KBM-7 (cell line): ENCODE measurements at places on chromosomes 6 and 20.

DNA sequence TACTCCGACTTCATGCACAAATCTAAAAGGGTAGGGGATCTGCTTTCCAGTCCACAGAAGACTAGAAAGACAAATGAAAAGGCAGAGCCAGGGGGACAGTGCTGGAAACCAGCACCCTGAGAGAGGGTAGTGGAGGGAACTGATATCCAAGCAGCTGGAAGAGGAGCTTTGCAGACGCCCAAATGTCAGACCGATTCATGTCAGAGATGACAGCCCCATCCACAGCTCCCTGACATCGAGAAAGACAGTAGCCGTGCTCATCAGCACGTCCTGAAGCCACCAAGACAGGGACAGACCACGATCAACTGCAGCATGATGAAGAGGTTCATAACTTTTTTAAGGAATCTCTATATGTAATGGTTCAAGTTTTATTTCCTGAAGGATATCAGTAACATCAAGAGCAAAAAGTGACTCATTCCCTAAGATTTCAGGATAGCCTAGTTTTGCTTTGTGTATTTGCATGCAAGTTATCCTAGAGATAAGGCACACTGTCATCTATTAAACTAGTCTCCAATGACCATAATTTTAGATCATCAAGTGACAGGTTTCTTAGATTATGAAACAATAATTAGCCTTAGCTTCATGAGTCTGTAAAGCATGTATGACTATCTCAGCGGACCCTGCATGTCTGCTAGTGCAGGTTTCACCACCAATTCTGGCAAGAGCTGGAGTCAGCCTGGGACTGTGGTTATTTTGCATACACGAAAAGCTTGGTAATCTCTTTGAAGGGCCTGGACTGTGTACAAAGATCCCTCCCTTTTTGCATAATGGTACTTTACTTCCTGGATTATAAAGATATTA lies 43.0 kb downstream of the PRDM1 start:
- DNase-seq: no peak

- DNase-seq: no peak
Observed at GRCh38 chr6:57078531-57079207, 11.3 kb upstream of the ZNF451 start.

DNA sequence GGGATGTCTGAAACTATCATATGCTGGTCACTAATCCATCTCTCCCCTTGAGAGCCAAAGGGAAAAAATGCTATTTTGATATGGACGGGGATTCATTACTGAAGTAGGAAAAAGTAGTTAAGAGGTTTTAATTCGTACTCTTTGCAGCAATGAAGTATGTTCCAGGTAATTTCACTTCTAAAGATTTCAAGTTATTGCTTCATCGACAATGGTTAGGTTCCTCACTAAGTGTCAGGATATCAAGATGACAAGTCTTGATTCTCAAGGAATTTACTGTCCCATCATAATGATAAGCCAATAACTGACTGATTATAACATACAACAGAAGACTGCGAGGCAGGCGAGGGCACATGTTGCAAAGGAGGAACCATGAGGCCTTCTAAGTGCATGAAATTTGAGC lies 57.0 kb downstream of the GMDS start:
- no peak for DNase-seq

GRCh38 chr6:8983202-8983688 lies 547.9 kb upstream of the SLC35B3 start:
- DNase-seq: peak; percentile 71

DNA sequence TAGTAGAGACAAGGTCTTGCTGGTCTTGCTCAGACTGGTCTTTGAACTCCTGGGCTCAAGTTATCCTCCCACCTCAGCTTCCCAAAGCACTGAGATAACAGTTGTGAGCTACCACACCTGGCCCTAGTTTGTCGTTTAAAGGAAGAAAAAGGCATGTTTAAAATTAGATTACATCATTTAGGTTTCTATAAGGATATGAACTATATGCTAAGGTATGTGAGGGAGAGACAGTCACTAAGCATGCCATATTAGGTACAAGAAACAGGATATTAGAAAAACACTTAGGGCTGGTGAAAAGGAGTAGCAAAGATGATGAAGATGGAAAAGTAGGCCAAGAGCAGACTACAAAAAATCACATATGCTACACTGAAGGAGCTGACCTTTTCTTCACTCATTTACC lies 106.4 kb downstream of the ASCC3 start:
- no peak for DNase-seq

GRCh38 chr20:48294942-48295341 lies 509.7 kb upstream of the SULF2 start:
- no peak for DNase-seq

DNA sequence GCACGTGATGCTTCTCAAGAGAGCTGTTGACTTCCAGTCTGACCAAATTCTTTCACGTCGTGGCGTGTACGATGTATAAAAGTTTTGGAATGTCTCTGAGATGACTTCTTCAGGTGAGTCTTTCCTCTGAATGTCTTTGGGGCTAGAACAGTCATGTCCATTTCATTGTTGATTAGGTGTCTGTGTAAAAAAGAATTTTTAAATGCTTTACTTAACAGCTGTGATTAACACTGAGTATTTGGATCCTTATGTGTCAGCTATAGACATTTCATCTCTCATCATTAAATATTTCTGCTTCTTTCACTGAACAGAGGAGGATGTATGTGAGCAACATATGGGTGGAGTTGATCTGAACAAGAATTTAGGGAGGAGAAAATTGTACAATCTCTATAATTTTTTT lies 29.3 kb upstream of the KIF13A start:
- no peak for DNase-seq

DNA sequence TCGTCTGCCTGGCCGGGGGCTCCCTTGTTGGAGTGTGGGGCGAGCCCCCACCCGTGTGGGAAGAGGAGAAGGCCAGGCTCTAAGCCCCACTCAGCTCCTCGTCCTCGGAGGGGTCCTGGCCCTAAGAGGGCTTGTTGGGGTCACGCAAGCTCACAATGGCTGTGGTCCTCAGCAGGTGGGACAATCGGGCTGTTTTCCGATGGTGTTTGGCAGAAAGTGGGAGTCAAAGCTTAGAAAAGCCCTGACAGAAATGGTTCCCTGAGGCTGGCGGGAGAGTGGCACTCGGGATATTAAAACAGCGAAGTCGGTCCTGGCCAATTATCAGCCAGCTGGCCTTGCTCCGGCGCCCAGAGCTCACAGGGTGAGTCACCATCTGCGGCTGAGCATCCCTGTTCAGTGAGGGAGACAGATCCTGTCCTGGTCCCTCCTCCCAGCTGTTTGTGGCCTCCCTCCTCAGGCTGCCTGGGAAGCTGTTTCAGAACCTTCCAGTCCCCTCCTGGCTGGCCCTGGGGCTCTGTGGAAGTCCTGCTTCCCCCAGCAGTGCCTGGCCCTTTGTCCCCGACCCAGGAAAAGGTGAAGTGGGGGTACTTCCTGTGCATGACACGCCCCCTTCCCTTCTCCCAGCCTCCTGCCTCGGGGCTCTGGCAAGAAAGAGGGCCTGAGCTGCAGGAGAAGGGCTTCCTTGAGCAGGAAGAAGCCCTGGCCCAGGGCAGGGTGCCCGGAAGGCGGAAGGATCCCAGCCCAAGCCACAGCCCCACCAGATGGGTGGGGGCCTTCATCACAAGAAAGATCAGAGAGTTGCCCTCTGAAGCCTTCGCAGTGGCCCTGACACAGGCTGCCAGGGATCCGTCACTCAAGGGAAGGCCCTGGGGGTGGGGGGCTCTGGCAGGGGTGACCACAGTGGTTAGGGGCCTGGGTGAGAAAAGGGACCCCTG lies 53.6 kb upstream of the BHLHE23 start:
- DNase-seq: no peak

- DNase-seq: no peak
Observed at GRCh38 chr6:24796616-24797290, 2.0 kb downstream of the ARMH2 start.

DNA sequence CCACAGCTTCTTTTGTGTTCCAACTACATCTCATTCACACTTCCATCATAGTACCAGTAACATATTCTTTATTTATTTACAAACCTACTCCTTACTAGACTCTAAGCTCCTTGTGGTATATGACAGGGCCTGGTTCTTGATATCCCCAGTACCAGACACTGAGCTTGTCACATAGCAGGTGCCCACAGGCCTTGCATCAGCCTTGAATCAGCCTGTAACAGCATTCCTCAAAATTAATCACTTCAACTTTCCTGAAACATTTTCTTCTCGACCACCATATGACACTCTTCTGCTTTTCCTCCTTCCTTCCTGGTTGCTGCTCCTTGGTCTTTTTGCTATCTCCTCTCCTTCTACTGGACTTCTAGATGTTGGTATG lies 24.7 kb upstream of the SRPK1 start:
- no peak for DNase-seq

DNA sequence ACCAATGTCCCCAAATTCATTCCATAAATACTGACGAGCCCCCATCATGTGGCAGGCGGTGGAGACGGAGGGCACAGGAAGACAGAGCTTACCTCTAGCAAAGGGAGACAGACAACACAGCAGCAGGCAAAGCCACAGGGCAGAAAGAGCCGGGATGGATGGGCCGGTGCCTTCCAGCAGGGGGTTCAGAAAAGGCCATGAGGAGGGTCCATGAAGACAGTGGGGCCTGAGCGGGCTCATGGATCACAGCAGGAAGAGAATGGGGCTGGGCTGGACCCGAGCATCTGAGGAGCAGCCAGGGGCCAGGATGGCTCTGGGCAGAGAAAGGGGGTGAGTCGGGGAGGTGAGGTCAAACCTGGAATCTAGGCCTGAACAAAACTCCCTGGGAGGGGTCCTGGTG lies 42.0 kb downstream of the PREX1 start:
- DNase-seq: no peak

- no peak for DNase-seq
Observed at GRCh38 chr6:41470029-41470330, 76.2 kb upstream of the FOXP4 start.

DNA sequence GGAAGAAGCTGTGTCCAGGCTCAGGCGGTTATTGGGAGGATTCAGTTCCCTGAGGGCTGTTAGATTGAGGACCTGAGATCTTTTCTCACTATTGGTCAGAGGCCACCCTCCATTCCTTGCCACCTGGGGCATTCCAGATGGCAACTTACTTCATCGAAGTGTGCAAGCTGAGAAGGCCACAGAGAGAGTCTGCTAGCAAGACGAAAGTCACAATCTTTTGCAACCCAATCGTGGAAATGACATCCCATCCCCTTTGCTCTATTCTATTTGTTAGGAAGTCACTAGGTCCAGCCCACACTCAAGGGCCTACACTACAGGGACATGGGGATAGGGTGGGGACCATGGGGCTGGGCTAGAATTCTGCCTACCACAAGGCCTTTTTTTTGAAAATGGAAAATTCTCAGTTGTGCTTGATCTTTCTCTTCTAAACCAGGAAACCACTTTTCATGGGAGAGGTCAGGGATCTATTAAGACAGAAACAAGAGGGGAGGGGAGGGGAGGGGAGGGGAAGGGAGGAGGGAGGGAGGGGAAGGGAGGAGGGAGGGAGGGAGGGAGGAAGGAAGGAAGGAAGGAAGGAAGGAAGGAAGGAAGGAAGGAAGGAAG lies 217.2 kb downstream of the BCAS1 start:
- DNase-seq: no peak

DNA sequence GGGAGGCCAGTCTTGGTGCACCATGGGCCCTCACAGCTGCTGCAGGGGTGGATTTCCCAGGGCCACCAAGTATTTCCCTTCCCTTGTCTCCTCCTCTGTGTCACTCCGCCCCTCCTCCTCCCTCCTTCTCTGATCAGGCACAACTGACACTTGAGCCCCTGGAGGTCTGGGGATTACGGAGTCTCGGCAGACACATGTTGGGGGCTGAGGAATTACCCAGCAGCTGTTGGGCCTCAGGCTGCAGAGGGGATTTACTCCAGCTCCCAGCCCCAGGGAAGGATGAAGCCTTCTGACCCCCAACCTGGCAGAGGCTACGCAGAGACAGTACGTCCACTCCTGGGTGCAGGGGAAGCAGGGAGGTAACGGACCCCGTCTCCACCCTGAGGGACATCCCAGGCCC lies 420.5 kb upstream of the SULF2 start:
- DNase-seq: no peak

- no peak for DNase-seq
Observed at GRCh38 chr6:9515633-9516606, 899.0 kb downstream of the TFAP2A start.

GRCh38 chr6:7215131-7215530 lies 97.9 kb downstream of the SSR1 start:
- DNase-seq: no peak

DNA sequence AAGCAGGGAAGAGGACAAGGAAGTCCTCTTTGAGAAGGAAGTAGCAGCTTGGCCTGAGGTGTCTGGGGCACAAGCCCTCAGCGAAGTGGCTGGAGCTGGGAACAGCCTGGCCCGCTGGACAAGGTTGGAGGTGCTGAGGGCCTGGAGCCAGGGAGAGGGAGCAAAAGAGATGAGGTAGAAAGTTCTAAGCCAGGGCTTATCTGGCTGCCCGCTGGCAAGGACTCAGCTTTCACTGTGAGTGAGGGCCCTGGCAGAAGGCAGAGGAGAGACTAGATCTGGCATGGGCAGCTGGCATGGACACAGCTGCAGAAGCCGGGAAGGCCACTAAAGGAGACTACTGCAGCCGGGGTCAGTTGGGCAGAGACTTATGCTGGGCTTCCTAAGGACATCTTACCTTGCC lies 21.8 kb upstream of the PCMTD2 start:
- DNase-seq: no peak

- no peak for DNase-seq
Observed at GRCh38 chr20:57047281-57048026, 219.0 kb downstream of the BMP7 start.

GRCh38 chr6:138272533-138273315 lies 54.4 kb upstream of the PBOV1 start:
- DNase-seq: no peak

DNA sequence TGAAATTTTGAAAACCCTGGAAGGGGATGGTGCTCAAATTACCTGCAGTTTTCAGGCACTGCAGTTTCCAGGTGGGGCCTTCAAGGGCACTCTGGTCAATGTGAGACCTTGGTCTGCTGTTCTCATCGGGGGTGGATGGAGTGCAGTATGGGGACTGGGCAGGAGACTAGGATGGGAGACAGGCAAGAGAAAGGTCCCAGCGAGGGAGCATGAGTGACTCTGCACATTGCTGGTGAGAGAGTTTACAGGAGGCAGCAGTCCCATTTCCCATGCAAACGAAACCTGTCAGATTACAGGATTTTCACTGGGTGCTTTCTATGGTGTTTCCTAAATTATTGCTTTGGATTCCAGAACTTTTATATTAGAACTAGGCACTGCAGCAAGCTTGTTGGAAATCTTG lies 73.5 kb upstream of the DTNBP1 start:
- DNase-seq: no peak

DNA sequence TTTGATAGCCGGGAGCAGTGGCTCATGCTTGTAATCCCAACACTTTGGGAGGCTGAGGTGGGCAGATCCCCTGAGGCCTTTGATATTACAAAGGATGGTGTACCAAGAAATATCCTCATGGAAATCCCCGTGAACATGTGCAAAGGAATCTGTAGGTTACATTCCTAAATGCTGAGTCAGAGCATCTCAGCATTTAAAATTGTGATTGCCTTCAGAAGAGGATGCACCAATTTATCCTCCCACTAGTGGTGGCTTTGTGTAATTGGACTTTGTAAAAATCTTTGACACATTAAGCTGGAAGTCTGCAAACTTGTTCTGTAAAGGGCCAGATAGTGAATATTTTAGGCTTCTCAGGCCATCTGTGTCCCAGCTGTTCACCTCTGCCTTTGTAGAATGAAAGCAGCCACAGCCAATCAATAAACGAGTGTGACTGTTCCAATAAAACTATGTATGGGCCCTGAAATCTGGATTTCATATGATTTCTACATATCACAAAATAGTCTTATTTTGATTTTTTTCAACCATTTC lies 11.8 kb downstream of the TMEM14B start:
- DNase-seq: peak; percentile 65

- DNase-seq: peak; percentile 25
Observed at GRCh38 chr6:49888742-49889431, 22.6 kb upstream of the CRISP1 start.
